Natural killer cell (primary cell): ENCODE measurements at places on chromosomes 5 and 9. TPM values are rescaled to one million over a fixed set of nuclear protein-coding genes. Genes with fewer than 3 reads are reported as not detected.

DNA sequence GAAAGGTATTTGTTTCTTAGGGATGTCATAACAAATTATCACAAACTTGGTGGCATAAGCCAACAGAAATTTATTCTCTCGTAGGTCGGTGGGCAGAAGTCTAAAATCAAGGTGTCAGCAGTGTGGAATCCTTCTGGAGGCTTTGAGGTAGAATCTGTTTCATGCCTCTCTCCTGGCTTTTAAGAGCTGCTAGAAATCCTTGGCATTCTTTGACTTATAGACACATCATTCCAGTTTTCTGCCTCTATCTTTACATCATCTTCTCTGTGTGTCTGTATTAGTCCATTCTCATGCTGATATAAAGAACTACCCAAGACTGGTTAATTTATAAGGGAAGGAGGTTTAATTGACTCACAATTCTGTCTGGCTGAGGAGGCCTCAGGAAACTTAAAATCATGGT lies 488.1 kb upstream of the PAPPA start:
- no peaks in the 10 kb centered on the region for H3K27me3 ChIP-seq
- H3K36me3 ChIP-seq = no peaks in the 10 kb centered on the region
- H3K4me3 ChIP-seq = no peak overlapping the region
- no peak overlapping the region for H3K27ac ChIP-seq
- H3K4me1 ChIP-seq = no peaks in the 10 kb centered on the region

Gene SLC6A3
- total RNA-seq = not detected

Gene MLANA
- total RNA-seq = not detected

GRCh38 chr5:107831612-107832395 lies 161.1 kb upstream of the EFNA5 start:
- DNase-seq = no peak
- no peak overlapping the region for H3K4me3 ChIP-seq
- H3K27me3 ChIP-seq = no peaks in the 10 kb centered on the region
- H3K4me1 ChIP-seq = no peaks in the 10 kb centered on the region
- no peak overlapping the region for H3K27ac ChIP-seq

- no peak overlapping the region for H3K27ac ChIP-seq
- H3K27me3 ChIP-seq = peaks cover 2% of the 10 kb centered on the region
- no peak for DNase-seq
- H3K36me3 ChIP-seq = no peaks in the 10 kb centered on the region
- no peaks in the 10 kb centered on the region for H3K4me1 ChIP-seq
Measured at GRCh38 chr5:95445995-95446394, 54.8 kb downstream of the FAM81B start.

DNA sequence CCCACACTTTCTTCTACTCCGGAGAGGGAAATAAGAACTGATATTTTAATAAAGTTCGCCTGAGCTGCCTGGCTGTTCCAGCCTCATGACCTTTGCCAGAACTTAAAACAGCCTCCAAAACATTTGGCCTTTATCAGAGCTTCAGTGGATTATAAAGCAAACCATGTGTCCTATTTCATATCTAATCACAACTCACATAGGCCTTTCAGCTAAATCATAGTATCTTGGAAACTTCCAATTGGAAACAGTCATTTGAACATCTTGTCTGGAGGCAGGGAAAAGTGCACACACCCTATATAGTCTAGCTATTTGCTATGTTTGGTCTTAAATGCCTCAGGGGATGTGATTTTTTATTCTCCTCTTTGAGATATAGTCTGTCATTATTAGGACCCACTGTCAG lies 46.0 kb upstream of the FREM1 start:
- no peak for DNase-seq
- H3K4me3 ChIP-seq = no peak overlapping the region
- no peaks in the 10 kb centered on the region for H3K36me3 ChIP-seq
- no peaks in the 10 kb centered on the region for H3K27me3 ChIP-seq
- no peak overlapping the region for H3K27ac ChIP-seq
- H3K4me1 ChIP-seq = no peaks in the 10 kb centered on the region

Gene NUTM2F
- not detected for total RNA-seq

DNA sequence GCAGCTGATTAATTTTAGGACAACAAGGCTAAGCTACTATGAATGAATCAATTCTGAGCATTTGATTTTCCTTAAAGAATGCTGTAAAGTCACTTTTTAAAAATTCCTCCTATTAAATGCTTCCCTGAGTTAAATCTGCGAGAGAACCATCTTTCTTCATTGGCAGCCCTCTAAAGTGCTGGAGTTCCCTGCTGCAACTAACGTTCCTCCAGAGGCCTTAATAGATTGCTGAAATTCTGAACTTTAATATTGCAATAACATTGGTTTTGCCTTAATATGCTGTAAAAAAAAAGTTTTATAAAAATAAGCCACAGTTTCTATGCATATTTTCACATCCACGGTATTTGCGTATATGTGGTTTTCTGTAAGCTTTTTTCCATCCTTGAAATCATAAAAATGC lies 298.0 kb upstream of the PIK3R1 start:
- no peaks in the 10 kb centered on the region for H3K27me3 ChIP-seq
- H3K4me1 ChIP-seq = no peaks in the 10 kb centered on the region
- no peak for DNase-seq
- no peaks in the 10 kb centered on the region for H3K36me3 ChIP-seq
- no peak overlapping the region for H3K4me3 ChIP-seq
- no peak overlapping the region for H3K27ac ChIP-seq

- DNase-seq = no peak
- no peak overlapping the region for H3K27ac ChIP-seq
- no peak overlapping the region for H3K4me3 ChIP-seq
- H3K36me3 ChIP-seq = no peaks in the 10 kb centered on the region
Measured at GRCh38 chr9:128219831-128220230, 16.7 kb downstream of the DNM1 start.

DNA sequence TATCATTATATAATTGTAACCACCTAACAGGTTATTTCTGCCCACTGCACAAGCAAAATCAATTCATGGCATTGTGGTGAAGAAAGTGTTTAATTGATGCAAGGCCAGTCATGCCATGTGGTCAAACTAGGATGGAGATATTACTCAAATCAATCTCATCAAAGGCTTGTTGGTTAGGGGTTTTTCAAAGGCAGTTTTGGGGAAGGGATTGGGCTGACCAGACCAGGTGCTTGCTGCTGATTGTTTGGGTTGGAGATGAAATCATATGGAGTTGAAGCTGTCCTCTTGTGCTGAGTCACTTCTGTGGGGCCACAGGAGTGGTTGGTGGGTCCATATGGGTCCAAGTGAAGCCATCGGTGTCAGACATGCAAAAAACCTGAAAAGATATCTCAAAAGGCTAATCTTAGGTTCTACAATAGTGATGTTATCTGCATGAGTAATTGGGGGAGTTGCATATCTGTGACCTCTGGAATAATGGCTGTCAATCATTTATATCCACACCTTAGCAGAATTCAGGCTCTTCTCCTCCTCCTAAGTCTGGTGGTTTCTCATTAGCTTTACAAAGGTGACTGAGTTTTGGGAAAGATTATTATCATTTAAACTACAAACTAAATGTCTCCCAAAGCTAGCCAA lies 44.9 kb downstream of the HMGCS1 start:
- H3K27ac ChIP-seq = no peak overlapping the region
- H3K4me1 ChIP-seq = no peaks in the 10 kb centered on the region
- H3K27me3 ChIP-seq = no peaks in the 10 kb centered on the region
- H3K4me3 ChIP-seq = no peak overlapping the region
- H3K36me3 ChIP-seq = no peaks in the 10 kb centered on the region

GRCh38 chr9:80070071-80070742 lies 498.4 kb downstream of the TLE4 start:
- no peak overlapping the region for H3K27ac ChIP-seq
- H3K4me3 ChIP-seq = no peak overlapping the region
- H3K27me3 ChIP-seq = no peaks in the 10 kb centered on the region
- no peaks in the 10 kb centered on the region for H3K4me1 ChIP-seq
- no peaks in the 10 kb centered on the region for H3K36me3 ChIP-seq

Gene MYOZ3
- total RNA-seq = not detected

Gene ARID3C
- not detected for total RNA-seq

DNA sequence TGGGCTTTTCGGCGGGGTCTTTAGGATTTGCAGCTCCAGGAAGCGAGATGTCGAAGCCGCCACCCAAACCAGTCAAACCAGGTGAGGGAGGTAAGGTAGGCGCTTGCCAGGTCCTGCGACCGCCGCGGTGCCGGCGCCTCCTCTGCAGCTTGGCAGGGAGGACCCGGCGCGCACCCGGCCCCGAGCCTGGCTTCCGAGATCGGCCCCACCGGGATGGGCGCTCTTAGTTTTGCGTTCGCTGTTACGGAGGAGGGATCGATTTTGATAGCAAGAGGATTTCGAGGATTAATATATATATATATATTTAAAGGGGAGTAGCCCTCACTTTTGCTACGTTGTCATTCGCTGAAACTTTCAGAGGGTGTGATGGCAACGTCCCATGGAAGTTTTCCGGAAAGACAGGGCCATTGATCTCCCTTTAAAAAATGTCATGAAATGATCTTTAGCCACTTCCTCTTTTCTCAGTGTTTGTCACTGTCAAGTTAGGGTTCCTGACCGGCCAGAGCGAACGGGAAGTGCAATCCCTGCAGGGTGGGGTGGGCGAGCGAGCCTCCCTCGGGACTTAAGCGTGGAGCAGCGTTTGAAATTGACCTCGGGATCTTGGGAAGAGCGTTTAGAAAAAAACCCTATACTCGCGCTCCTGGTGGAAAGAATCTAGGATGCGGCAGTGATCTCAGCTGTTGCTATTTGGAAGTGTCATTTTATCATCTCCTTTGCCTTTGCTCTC lies 495 bp downstream of the OSTF1 start:
- no peak for DNase-seq
- H3K4me1 ChIP-seq = peaks cover 37% of the 10 kb centered on the region
- no peaks in the 10 kb centered on the region for H3K36me3 ChIP-seq
- H3K4me3 ChIP-seq = peak overlapping the region; percentile 98

Gene CD74
- 748 TPM for total RNA-seq

Gene DEPDC1B
- 1.2 TPM for total RNA-seq

- DNase-seq = peak; percentile 61
- H3K4me3 ChIP-seq = peak overlapping the region; percentile 72
- H3K4me1 ChIP-seq = peaks cover 26% of the 10 kb centered on the region
Measured at GRCh38 chr5:172007175-172008110, 1.0 kb upstream of the FBXW11 start.

DNA sequence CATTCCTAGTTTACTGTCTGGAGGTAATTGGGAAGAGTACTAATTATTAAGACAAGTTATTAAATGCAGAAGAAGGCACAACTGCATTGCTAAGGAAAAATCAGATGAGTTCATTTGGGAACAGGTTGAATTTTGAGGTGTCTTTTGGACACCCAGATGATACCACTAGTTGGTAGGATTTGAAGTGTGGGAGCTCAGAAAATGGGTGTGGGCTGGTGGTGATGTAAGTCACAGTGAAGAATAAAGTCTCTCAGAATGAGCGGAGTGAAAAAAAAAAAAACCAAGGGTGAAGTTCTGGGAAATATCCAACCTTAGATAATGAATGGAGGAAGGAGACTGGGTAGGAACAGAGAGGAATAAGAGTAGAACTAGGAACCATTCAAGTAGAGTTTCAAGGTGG lies 35.6 kb upstream of the MYORG start:
- DNase-seq = no peak
- H3K36me3 ChIP-seq = no peaks in the 10 kb centered on the region
- H3K27me3 ChIP-seq = no peaks in the 10 kb centered on the region
- no peaks in the 10 kb centered on the region for H3K4me1 ChIP-seq
- H3K4me3 ChIP-seq = no peak overlapping the region

DNA sequence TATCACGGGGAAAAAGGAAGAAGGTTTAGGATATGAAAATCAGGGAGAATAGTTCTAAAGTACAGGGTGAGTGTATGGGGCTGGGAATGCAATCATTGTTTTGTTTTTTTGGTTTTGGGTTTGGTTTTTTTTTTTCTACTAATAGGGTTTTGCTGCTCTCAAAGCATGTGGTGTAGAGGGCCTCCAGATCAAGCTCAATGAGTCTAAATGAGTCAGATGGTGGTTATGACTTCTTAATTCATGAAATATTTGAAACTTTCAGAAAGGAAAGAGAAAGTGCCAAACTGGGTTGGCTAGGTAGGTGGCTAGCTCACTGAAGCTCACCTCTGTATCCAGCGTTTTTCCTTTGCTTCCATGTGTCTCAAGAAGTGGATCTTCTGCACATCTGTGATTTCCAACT lies 10.7 kb downstream of the OR1L8 start:
- DNase-seq = no peak
- H3K27ac ChIP-seq = no peak overlapping the region
- no peak overlapping the region for H3K4me3 ChIP-seq
- no peaks in the 10 kb centered on the region for H3K4me1 ChIP-seq
- H3K36me3 ChIP-seq = no peaks in the 10 kb centered on the region

DNA sequence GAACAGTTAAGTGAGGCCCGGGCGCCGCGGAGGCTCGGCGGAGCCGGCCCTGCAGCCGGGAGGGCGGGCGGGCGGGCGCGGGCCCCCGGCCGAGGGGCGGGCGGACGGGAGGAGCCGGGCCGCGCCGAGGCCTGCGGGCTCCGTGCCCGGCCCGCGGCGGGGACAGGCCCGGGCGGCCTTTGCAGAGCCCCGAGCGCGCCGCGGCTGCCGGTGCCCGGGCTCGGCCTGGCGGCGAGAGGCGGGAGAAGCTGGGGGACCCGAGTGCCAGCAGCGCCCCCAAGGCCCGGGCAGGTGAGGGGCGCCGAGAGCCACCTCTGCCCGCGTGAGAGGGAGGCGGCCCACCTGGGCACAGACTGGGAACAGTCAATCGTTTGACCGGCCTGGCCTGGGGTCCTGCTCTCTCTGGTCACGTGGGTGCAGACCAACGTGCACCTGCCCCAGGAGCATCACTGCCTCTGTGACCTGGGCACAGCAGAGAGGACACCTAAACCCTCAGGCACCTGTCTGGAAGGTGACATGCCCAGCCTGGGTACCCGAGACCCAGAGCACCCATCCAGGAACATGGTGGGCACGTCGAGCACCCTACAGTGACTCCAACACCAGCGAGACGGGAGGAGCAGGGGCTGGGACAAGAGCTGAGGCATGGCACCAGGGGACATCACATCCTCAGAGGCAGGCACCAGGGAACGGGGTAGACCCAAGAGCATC lies 531 bp downstream of the MVB12B start:
- H3K4me1 ChIP-seq = peaks cover 31% of the 10 kb centered on the region
- H3K27ac ChIP-seq = peak overlapping the region; percentile 53
- no peaks in the 10 kb centered on the region for H3K27me3 ChIP-seq
- no peaks in the 10 kb centered on the region for H3K36me3 ChIP-seq
- peak; percentile 56 for DNase-seq
- peak overlapping the region; percentile 52 for H3K4me3 ChIP-seq

DNA sequence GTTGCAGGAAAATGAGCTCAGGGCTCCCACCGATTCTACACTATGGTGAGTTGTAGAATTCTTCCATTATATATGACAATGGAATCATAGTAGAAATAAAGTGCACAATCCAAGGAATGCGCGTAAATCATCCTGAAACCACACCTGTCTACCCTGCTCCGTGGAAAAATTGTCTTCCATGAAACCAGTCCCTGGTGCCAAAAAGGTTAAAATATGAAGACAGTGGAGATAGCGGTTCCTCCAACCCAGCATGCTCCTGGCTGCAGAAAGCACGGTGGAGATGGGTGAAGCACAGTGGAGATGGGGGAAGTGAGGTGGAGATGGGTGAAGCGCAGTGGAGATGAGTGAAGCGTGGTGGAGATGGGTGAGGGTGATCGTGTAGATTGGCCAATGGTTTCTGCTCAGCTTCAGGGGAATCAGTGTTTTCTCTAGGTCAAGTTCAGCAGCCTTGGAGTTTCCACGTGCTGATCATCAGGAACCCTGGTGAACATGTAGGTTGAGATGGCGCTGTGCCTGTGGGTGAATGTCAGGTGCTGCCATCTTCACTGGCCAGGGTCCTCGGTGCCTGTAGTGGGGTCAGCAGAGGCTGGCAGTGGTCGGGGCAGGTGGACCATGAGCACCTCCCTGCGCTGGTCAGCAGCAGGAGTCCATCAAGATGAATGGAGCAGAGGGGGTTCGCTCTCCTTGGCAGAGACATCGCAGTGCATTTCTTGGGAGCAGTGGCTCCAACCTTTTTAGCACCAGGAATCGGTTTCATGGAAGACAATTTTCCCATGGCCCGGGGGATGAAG lies 20.3 kb downstream of the PAEP start:
- DNase-seq = no peak
- no peaks in the 10 kb centered on the region for H3K36me3 ChIP-seq
- no peak overlapping the region for H3K4me3 ChIP-seq
- H3K27me3 ChIP-seq = no peaks in the 10 kb centered on the region
